ENCODE measurements at places on chromosomes 1 and 21.

DNA sequence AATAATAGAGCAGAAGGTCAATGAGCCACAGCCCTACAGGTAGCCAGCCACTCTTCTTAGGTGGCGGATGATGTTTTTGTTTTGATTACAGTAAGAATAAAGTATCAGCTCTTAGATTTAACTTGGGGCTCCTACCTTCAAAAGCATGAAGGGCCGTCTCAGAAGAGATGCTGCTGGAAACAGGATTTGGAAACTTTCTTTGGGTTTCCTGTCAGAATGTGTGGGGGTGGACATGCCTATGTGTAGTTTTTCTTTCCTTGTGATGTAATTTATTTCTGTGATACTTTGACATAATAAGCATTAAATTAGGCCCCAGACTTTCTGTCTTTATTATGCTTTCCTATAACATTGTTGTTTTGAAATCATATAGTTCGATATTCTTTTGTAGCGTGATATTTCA is 1.5 kb downstream of the RAP1A start:
- DNase-seq, result no peak

- no peak for DNase-seq
Measured at GRCh38 chr1:241229216-241229615, 127.8 kb downstream of the RGS7 start.

DNA sequence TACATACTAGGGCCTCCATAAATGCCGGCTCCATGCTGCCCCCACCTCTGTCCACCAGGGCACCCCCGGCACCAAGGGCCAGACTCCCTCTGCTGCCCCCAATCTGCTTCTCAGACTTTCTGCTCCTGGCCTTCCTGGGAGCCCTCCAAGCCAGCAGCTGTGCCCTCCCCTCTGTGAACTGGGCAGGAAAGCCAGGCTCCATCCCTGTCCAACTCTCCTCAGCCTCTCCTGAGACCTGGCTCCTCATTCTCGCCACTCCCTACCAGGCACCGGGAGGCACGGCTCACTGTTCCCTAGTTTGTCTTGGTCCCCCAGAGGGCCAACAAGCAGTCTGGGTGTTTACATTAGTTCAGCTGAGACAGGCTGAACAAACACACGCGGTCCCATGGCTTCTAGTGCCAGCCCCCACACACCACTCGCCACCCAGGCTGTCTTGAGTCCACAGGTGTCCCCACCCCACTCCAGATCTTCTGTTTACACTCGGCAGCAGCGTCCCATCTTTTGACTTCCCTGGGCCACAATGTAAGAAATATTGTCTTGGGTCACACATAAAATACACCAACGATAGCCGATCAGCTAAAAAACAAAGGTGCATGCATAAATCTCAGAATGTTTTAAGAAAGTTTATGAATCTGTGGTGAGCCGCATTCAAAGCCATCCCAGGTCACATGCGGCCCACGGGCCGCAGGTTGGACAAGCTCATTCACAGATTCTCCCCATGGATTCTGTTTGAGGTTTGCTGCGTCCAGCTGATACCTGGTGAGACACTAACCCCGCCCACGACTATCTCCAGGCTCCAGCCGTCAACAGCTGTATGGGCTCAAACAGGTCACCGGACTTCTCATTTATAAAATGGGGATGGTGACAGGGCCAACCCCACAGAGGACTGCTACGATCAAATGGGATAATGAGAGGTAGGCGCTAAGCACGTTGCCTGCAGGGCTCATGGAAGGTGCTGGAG is 29.5 kb upstream of the ECE1 start:
- DNase-seq, result no peak

DNA sequence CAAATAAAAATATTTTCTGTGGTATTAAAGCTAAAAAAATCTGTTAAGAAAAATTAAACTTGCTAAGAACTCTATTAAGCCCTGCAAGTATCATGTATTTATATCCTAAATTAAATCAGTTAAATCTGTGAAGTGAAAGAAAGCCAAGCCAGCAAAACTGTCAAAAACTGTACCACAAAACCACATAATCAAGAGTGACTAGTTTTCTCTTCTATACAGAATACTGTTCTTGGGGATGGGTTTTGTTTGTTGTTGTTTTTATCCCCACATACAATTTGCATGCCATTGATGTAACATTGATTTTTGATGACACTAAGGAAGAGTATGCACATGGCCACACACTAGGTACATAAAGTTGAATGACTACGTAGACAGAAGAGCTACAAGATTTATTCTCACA is 20.4 kb downstream of the DPH5 start:
- DNase-seq, result no peak

DNA sequence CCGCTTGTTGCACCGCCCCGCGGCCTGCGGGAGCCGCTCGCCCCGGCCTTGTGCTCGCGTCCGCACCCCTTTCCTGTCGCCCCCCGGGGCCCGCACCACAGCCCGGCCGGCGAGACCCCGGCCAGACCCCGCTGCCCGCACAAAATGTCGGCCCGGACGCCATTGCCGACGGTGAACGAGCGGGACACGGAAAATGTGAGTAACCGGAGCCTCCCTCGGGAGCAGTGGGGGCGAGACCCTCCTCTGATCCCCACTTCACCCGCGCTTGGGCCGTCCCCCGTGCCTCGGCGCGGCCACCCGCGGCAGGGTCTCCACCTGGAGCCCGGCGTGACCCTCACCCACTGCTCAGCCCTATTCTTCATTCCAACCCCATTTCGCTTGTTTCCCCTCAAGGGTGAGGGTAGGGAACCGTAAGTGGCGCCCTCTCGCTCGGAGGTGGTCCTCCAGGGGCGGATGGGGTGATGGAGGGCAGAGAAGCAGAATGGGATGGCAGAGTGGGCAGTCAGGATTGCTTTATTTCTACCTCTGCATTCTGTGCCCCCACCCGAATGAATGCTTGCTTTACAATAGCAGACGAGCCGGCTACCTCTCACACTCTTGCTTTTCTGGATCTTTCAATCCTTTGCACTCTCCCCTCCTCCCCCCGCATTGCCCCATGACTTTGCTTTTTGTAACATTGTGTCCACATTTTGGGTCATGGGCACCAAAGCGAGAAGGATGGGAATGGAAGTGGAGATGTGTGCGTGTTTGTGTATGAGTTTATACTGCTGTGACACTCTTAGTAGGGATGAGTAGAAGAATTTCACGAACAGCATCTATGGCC is 954 bp downstream of the MARK1 start:
- no peak for DNase-seq

- no peak for DNase-seq
Measured at GRCh38 chr1:57385336-57385735, 38.5 kb downstream of the DAB1 start.
